ENCODE measurements at places on chromosomes 2 and 18.

GRCh38 chr2:2912731-2913130 lies 464.9 kb downstream of the EIPR1 start:
- no peak for DNase-seq

DNA sequence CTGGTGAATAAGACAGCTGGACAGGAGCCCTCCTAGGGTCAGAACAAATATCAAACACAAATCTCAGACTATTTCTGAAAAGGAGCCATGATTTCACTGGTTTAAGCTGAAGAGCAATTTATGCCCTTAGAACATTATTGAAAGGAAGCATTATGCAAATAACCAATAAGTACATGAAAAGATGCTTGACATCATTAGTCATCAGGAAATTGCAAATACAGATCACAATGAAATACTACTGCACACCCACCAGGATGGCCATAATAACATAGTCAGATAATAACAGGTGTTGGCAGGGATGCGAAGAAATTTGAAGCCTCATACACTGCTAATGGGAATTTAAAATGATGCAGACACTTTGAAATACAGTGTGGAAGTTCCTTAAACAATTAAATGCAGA lies 176.4 kb upstream of the RAB6C start:
- DNase-seq, result no peak

DNA sequence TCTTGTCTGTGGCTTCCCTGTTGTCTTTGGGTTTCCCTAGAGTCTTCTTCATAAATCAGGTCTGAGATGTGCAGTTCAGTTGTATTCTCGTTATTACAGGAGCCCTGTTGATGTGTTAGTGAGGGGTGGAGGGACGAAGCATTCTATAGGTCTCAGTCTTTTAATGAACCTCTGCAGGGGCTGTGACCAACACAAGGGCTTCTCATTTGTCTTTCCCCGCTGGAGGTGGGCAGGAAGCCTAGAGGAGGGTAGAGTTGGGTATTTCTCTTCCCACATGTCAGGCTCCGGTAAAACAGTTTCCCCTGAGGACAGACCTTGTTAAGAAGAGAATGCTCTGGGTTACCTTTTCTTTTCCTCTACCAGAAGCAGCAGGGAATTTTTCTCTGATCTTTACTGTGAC lies 31.2 kb downstream of the PROC start:
- DNase-seq, result no peak

- no peak for DNase-seq
These were observed 445.6 kb upstream of the CELF4 start for GRCh38 chr18:38010971-38011857.

DNA sequence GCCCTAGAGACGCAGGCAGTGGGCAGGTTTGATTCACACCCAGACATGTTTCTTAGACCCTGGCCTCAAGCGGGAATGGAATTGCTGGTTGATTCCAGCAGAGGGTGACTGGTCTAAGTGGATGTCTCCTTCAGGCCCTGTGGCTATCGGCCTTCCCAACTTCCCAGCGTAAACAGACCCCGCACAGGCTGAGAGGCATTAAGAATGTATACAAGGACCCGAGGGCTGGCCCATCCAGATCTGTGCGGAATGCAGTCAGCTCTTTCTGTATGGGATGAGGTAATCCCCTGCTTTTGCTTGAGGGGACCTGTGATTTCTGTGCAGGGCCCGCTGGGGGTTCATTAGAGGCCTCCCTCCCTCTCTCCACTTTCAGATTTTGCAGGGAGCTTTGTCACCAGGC lies 6.5 kb downstream of the ACKR3 start:
- no peak for DNase-seq

DNA sequence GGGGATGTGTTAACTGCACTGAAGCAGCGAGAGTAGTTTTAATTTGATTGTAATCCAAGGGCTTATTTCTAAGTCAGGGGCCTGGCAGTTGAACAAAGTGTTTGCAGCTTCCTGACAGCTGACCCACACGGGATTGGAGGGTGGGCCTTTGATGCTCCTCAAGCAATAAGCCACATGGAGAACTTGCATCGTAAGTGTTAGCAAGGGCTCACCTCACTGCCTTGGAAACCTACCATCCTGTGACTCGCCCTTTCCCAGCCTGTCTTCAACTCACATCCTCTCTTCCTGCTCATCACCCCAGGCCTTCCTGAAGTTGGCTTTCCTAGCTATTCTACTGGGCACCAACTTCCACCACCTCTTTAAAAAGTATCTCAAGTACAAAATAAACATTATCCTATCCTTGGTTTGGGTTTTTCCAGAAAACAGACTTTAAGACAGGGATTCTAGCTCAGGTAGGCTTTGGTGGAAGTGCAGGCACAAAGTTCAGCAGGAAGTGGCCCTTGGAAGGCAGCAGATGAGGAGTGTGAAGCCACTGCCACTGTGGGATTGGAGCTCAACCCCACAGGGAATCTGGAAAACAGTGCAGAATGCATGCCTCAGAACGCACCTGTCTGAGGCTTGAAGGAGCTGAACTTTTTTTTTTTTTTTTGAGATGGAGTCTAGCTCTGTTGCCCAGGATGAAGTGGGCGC lies 31.6 kb downstream of the B3GNT2 start:
- DNase-seq, result no peak

- DNase-seq, result no peak
These were observed 8.3 kb upstream of the MRPL33 start for GRCh38 chr2:27762951-27763906.

DNA sequence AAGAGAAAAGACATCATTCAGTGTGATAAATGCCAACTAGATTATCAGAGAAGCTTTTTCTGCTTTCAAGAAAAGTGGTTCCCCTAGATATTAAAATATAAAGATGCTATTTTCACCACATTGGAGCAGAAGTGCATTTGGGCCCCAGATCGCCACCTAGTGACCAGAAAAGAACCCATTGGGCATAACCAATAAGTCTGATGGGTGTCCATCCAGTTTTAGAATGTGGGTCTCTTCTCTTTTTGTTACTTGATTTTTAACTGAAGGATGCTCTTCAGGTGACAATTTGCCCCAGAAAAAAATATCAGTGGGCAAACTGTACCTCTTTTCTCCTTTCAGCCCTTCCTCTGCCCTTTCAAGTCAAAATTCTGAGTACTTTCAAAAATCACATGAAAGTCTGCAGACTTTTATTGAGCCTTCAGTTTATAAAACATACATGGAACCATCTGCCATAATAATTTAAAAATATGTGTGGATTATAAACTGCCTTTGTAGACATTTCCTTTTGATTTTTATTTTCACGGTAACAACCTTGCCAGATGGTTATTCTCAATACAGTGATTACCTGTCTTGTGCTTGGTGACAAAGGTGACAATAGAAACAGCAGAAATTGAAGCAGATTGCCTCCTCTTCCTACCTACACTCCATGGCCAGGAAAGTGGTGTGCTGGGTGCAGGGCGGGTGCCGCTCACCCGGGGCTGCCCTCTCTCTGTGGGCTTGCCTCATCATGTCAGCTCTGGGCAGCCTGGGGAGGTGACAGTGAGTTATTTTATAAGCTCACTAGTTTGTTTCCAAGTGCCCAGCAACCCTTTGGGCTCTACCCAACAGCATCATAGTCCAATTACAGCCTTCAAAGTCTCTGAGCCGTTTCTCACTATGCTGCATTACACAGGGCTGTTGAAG lies 124.5 kb downstream of the DCDC2C start:
- peak; percentile 63 for DNase-seq

DNA sequence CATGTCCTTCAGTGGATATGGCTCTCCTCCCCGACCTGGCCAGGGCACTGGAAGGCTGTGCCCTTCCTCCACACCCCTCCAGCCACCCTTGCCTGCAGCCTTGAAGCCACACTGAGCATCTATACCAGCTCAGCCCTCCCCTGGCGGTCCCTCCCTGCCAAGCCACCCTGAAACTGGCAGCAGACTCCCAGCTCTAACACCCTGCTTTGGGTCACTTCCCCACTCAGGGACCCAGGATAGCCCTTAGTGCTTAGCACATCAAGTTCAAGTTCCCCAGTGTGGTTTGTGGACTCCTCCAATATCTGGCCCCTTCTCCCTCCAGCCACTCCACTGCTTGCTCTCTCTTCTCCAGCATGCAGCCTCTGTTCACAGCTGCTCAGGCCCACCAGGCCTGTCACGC lies 89.4 kb downstream of the TNS1 start:
- DNase-seq, result no peak

- no peak for DNase-seq
These were observed 24.3 kb downstream of the TACR1 start for GRCh38 chr2:75174981-75175380.

All from GM13976 (cell line).